ENCODE measurements at places on chromosomes 16 and 17. TPM values are rescaled to one million over a fixed set of nuclear protein-coding genes. Genes with fewer than 3 reads are reported as not detected.

- DNase-seq: no peak
These were observed 119.5 kb downstream of the SOX9 start for GRCh38 chr17:72240333-72240732.

DNA sequence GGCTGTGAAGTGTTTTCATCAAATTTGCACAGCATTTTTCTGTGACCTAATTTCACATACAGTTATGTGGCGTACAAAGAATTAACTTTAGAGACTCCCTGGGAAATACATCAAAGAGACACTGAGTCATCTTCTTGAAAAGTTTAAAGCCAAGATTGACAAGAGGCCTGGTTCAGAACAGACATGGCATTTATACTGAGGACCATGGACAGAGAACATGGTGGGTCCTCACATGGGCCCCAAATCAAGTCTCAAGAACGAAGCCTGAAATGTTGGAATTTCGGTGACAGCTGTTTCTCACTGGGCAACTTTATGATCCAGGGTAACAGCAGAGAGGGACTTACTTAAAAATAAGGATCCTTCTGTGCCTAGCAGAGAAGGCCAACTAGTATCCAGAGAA is 311.5 kb upstream of the KCNJ16 start:
- no peak for DNase-seq

The RGS11 gene
- 1.8 TPM for polyA plus RNA-seq

- DNase-seq: peak; percentile 52
These were observed 267.1 kb upstream of the MYOCD start for GRCh38 chr17:12398441-12399051.

The RRAD gene
- 42.3 TPM for polyA plus RNA-seq

The CHP2 gene
- polyA plus RNA-seq: 0.06 TPM

- DNase-seq: no peak
These were observed 57.3 kb downstream of the ABCC12 start for GRCh38 chr16:48098472-48098871.

DNA sequence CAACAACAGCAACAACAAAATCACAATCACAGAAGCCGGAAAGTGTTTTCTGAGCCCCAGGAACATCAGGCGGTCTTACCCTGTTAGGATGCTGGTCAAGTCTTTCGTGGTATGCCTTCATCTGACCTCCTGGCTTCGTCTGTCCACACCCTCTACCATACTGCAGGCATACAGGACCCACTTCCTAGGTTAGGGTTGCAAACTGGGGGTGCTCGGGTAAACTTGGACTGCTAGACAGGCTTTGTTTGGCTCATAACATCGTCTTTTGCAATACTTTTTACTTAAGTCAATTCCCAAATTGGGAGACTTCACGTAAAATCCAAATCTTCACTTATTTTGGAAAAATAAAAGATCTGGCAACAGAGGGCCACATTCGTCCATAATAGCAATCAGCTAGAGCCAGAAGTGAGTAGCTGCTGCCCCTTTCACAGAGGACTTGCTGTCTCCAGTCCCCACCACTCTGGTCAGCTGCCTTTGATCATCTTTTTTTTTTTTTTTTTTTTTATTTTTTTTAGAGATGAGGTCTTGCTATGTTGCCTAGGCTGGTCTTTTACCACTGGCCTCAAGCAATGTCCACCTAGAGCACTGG is 30.0 kb downstream of the CHD9 start:
- peak; percentile 59 for DNase-seq

DNA sequence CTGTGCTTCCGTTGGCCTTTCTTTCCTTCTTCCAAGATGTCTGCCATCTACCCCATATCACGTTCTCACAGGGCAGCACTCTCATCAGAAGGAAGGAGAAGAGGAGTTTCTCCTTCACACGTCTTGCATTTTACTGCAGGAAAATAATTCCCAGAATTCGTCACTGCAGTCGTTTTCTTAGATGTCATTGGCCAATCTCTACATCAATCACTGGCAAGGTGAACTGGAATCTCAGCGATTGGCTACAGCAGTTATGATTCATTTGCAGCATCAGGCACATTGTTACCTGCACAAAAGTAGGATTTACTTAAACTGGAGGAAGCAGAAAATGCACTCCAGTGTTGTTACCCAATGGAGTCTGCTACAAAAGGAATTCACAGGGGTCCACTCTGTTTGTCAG is 277.2 kb upstream of the RBFOX1 start:
- no peak for DNase-seq

- DNase-seq: peak; percentile 9
These were observed 78.6 kb upstream of the CDH5 start for GRCh38 chr16:66287926-66288325.

The TMEM11 gene
- polyA plus RNA-seq: 29.4 TPM

GRCh38 chr16:53629151-53629550 is 74.5 kb downstream of the RPGRIP1L start:
- DNase-seq: no peak

DNA sequence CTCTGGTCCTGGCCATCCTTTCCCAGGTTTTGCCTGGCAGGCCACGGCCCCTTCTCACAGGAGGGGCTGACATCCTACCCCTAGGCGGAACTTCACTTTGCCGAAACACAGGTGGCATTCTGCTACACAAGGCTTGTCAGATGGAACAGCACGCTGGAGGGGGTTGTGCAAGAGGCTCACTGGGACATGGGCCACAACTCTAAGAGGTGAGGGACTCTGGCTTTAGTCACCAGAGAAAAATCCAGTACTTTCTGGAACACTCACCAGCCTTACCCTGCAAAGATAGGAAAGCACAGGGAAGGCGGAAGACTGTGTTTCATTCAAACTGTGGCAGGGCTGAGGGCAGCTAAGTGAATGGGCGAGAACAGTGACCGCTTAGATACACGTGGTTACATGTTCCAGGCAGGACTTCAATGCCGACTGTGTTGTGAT is 18.3 kb downstream of the CDC42EP4 start:
- peak; percentile 51 for DNase-seq

The ADORA2B gene
- polyA plus RNA-seq: 4.7 TPM

Data from lung (tissue), 17 donors.